ENCODE measurements at places on chromosomes 13 and 19. TPM values are rescaled to one million over a fixed set of nuclear protein-coding genes. Genes with fewer than 3 reads are reported as not detected.

The CEACAM19 gene
- total RNA-seq, result 1.6 TPM

The IFNL1 gene
- not detected for total RNA-seq

The NCR1 gene
- 11.3 TPM for total RNA-seq

GRCh38 chr13:25169356-25169755 is 2.7 kb downstream of the AMER2 start:
- DNase-seq, result no peak

DNA sequence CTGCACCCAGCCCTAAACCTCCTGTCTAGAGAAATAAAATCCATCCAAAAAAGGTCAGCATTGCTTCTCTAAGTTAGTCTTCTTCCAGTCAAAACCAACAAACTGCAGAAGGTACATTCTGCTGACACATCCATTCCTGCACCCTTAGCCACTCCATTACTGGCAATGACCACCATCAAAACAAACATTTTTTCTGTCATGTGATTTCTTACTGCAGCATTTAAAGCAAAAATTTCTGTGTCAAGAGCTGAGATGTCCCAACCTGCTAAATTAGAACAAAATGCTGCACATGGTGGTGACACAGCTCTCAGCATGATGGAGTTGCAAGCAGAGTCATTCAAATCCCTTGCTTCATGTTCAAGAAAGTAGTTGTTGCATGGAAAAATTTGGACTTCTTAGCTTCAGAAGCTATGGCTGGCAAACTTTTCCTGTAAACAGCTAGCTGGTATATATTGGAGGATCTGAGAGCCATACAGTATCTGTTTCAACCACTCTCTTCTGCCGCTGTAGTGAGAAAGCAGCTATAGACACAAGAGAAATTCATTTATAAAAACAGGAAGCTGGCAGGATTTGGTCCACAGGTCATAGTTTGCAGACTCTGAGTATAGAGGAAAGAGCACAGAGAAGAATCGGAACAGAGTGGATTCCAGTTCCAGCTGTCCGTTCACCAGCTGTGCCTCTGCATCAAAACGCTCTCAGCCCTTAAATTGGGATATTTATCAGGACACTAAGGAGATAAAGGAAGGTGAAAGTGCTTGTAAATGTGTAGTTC is 17.4 kb downstream of the RUBCNL start:
- no peak for DNase-seq

GRCh38 chr13:40132249-40132648 is 476.8 kb downstream of the COG6 start:
- no peak for DNase-seq

DNA sequence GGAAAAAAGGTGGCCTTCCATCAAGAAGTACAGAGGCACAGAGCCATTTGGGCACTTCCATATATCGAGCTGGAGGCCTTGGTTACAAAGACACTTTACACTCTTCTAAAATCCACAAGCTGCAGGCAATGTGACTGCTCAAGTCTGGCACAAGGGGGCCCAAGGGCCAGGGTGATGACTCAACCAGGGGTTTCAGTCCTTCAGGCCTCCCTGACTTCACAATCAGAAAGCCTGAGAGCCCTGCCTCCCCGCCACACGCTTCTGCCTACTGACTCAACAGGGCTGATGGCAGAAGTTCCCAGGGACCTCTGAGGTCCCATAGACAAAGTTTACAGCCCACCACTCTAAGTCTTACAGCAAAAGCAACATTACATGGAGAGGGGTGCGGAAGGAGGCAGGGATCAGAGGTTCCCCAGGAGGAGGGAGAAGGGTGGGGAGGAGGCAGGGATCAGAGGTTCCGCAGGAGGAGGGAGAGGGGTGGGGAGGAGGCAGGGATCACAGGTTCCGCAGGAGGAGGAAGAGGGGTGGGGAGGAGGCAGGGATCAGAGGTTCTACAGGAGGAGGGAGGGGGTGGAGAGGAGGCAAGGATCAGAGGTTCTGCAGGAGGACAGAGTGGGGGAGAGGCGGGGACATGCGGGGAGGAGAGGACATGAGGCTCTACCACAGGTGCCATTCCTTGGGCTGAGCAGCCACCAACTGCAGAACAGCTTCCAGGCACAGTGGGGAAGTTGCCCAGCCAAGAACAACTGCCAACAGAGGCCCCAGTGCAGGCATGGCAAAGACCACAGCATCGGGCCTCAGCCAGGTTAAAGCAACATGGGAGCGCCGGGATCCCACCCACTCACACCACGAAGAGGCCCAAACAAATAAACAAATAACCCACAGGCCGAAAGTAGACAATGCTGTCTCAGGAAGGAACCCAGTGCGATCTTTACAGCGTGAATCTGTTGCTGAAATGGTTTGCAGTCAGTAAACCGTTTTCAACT is 52.0 kb downstream of the SLC7A1 start:
- DNase-seq, result peak; percentile 25

DNA sequence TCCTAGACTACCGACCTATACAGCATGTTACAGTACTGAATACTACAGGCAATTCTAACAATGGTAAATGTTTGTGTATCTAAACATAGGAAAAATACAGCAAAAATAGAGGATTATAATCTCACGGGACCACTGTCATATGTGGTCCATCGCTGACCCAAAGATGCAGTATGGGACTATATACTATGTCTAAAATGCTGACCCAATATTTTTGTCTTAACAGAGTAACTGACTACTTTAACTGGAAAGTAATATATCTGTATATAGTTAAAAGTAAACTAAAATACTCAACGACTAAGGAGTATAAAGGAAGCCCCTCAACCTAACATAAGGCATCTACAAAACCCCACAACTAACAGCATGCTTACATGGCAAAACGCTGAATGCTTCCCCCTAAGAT is 4.4 kb upstream of the TMEM86B start:
- DNase-seq, result no peak

GRCh38 chr19:588741-589692 is 664 bp upstream of the HCN2 start:
- no peak for DNase-seq

Data from hematopoietic multipotent progenitor cell (in vitro differentiated cells).